ENCODE measurements at places on chromosomes 6 and 20. TPM values are rescaled to one million over a fixed set of nuclear protein-coding genes. Genes with fewer than 3 reads are reported as not detected.

Gene MOXD1
- total RNA-seq, result 3.4 TPM

Gene ADGRB3
- total RNA-seq, result not detected

Gene UNC93A
- not detected for total RNA-seq

Gene OR12D1
- not detected for total RNA-seq

Gene TRIM10
- total RNA-seq, result not detected

Gene TMEM170B
- total RNA-seq, result 0.04 TPM

Measured in hair follicular keratinocyte (primary cell).